ENCODE measurements at places on chromosomes 5 and 9.
A peak's percentile ranks its signal among the peaks of the same experiment; 100 is the strongest.

DNA sequence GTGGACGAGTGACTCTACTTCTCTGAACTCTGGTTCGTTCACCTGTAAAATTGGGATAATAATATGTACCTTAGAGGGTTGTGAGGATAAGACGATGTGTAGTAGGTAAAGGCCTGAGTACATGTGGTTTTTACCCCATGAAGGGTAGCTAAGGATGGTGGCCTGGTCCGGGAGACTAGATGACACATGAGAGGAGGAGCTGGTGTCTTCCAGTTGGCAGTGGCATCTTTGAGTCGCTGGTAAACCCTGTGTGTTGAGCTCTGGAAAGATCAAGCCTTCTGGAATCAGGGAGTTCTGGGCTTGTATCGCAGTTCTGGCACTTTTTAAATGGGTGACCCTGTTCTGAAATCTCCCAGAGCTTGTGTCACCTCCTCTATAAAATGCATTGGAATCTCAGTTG is 166.4 kb upstream of the ZNF618 start:
- no peak for DNase-seq

DNA sequence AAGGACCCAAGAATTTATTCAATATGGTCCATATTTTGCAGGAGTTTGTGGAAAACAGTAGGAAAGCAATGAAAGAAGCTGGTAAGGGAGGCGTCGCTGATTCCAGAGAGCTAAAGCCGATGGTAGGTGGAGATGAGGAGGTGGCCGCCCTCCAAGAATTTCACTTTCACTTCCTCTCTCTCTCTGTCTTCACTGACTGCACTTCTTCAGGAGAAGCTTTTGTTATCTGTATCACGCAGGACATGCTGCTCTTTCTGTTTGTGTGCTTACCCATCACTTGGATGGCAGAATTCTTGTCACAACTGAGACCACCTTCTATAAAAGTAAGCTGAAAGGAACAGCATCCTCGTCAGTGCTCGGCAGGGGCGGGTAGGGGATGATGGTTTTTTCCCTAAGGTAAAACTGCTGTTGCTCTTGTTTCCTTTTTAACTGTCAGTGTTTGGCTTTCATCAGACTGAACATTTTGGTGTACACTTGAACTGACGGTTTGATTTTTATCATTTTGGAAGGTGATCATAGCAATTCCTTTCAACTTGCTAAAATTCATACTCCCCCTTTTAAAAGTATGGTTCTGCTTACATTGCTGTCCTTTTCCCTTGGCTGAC is 62.4 kb upstream of the FSD1L start:
- peak; percentile 2 for DNase-seq

- DNase-seq = no peak
Observed at GRCh38 chr9:69060766-69061165, 25.2 kb downstream of the FXN start.

GRCh38 chr9:113992994-113993393 is 85.1 kb downstream of the AMBP start:
- DNase-seq = no peak

- DNase-seq = no peak
Observed at GRCh38 chr9:96382175-96382574, 1.3 kb downstream of the SLC35D2 start.

GRCh38 chr9:90547896-90548295 is 94.7 kb downstream of the DIRAS2 start:
- DNase-seq = no peak

- no peak for DNase-seq
Observed at GRCh38 chr5:131463656-131464055, 171.4 kb downstream of the RAPGEF6 start.

DNA sequence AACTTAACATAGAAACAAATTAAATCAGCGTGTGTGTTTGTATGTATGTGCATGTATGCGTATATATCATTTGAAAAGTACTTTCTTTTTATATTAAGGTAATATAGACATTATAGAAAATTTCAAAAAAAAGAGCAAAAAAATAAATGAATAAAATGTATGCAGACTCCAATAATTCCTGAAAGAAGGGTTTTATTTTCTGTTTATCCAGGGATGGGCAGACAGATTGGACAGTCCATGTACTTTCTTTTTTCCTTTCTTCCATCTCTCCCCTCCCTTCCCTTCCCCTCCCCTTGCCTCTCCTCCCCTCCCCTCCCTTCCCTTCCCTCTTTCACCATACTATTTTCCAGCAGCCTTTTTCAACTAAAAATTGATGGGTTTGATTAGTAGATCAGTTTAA is 123.8 kb downstream of the SGCD start:
- DNase-seq = no peak

DNA sequence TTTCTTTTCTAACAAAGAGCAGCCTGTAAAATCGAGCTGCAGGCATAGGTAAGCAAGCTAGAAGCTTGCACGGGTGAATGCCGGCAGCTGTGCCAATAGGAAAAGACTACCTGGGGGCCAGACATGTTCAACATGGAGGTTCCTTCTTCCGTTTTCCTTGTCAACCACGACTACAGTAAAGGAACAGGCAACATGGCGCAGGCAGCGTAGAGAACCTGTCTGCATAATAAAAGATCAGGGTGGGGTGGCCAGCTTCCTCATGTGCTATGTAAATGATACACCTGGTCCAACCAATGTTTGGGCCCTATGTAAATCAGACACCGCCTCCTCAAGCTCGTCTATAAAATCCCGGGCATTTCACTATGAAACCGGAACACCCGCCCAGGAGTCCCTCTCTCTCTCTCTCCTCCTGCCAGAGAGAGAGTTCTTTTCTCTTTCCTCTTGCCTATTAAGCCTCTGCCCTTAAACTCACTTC is 103.8 kb upstream of the LIFR start:
- no peak for DNase-seq

DNA sequence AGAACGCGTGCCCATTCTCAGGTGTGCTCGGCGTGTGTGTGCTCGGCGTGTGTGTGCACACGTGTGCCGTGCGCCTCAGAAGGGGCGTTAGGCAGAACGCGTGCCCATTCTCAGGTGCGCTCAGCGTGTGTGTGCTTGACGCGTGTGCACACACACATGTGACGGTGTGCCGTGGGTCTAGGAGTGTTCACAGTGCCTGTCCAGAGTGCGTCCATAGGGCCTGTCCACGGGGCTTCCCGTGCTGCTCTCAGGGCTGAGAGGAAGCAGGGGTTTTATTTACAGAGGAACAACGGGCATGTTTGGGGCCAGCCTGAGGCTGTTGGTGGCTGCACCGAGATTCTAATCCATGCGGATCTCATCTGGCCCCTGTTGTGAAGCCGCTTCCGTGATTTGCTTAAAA is 14.2 kb upstream of the AHRR start:
- DNase-seq = no peak

GRCh38 chr5:59813761-59814536 is 79.6 kb downstream of the PDE4D start:
- no peak for DNase-seq

GRCh38 chr9:696332-697323 is 144.9 kb upstream of the DMRT1 start:
- no peak for DNase-seq

DNA sequence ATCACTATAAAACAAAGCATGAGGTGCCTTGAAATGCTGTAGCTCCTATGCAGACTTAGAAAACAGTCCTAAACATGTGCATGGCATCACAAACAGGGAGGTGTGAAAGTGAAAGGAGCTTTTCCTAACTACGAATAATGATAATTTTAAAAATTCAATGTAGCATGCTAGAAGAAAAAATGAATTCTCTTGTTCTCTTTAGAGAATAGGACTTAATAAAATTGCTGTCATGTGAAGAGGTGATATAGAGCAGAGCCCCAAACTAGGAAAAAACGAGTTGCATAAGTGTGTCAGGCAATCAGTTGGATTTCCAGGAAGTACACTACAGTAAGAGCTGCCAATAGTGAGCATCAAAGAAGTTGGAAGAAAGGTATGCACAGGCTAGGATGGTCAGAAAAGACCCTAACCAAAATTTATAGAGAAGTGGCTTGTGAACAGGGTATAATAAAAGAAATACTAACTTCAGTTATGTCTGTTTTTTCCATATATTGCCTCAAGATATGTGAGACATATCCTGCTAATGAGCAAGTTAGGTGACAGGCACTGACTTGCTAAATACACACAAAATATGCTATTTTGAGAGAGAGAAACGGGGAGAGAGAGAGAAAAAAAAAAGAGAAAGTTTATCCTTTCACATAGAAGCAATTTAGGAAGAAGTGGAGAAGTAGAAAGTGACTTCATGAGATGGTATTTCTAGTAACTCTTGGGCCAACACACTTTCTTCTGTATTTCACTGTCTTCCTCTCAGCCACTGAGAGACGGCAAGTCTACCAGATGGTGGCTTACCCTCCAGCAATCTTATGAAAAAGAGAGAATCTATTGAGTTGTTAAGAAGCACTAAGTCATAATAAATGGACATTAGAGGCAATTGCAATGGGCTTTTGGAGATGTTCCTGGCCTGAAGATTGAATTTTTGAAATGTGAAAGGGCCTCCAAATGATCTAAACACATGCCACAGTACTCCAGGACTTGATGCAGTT is 18.0 kb downstream of the ITGA2 start:
- DNase-seq = no peak

GRCh38 chr9:136847088-136847825 is 2.0 kb upstream of the PHPT1 start:
- DNase-seq = no peak

- no peak for DNase-seq
Observed at GRCh38 chr5:116482394-116482793, 92.2 kb downstream of the SEMA6A start.

DNA sequence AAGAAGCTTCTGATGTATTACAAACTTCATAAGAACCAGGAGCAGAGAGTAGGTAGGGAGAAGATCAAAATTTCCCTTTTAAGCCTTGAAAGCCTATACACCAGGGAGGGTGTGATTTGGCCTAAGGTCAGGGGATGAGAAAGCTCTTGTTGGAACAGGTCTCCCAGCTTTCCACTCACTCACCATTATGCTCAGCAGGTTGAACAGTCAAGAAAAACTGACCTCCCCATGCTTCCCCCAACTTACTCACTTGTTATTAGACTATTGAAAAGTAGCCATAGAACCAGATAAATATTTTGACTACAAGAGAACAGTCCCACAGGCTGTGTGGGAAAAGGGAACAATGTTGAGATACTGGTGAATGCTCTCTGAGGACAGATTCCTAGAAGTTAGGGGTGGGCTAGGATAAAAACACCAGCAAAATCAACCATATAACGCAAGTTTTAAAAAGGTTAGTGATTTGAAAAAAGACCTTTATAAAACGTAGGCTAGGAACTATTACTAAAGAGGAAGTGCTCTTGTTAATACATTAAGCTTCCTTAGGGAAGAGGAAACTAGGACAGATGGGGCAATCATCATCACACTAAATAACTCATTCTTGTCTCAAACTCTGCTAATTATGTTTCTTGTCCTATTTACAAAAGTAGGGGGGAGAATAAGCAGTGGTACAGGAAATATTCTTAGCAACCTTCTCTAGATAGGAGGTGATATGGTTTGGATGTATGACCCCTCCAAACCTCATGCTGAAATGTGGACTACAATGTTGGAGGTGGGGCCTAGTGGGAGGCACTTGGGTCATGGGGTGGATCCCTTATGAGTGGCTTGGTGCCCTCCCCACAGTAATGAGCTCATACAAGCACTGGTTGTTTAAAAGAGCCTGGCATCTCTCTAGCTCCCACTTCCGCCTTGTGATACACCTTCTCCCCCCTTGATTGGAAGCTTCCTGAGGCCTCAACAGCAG is 31.0 kb downstream of the PCDHGC5 start:
- DNase-seq = no peak

DNA sequence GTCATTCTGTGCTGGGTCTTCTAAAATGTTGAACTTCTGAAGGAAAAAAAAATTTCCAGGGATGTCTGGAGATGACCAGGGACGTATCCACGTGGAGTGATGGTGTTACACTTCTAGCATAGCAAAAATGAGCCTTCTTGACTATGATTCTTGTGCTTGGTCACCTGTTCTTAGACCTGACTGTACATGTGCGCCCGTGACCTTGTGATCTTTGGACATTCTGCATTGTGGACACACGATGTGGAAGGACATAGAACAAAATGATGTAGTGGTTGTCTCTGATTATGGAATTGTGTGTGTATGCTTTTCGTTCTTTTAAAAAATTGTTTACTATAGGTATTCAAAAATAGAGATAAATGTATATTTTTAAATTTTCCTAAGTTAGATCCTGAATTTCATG is 61.0 kb downstream of the SNX30 start:
- DNase-seq = no peak

DNA sequence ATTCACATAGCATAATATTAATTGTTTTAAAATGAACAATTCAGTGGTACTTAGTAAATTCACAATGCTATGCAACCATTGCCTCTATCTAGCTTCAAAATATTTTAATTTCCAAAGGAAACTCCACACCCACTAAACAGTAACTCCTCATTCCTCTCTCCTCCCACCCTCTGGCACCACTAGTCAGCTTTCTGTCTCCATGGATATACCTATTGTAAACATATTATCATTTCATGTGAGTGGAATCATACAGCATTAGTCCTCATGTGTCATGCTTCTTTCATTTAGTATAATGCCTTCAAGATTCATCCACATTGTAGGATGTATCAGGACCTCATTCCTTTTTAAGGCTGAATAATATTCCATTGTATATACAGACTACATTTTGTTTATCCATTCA is 48.6 kb downstream of the PHF2 start:
- no peak for DNase-seq

- no peak for DNase-seq
Observed at GRCh38 chr5:17839848-17840247, 205.6 kb downstream of the TAF11L14 start.

- DNase-seq = no peak
Observed at GRCh38 chr5:6488021-6488420, 39.4 kb downstream of the UBE2QL1 start.

DNA sequence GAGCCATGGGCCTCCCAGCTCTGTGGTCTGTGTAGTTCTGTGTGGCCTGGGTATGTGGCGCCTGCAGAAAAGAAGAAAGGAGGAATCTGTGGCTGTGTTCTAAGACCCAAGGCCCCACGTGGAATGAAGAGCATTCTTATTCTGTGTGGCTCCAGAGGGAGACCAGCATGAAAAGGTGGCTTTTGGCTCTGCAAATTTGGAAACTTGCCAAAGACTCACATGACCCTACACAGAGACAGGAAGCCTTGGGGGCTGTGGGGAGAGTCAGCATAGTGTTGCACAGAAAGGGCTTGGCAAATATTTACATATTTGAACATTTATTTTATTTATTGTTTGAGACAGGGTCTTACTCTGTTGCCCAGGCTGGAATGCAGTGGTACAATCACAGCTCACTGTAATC is 193.3 kb downstream of the TMEM38B start:
- no peak for DNase-seq

- DNase-seq = no peak
Observed at GRCh38 chr5:154372661-154373060, 73.1 kb upstream of the SAP30L start.

DNA sequence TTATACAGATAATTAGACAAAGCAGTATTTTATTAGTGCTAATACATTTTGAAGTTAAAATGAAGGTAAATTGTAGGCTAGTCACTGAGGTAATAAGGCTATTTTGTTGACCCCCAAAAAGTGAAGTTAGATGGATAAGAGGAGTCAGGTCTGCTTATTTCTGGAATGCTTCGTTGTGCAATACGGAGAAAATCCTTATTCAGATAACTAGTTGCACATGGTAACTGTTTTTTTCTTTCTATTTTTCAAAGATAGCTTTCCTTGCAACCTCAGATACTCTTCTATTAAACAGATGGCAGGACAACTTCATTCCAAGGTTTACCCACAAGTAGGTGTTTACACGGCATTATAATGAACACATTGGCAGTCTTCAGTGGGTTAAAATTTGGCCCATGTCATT is 101.1 kb downstream of the TMEM174 start:
- DNase-seq = no peak

GRCh38 chr9:19281801-19282200 is 51.3 kb downstream of the DENND4C start:
- no peak for DNase-seq

GRCh38 chr5:126723643-126724042 is 53.3 kb upstream of the LMNB1 start:
- DNase-seq = no peak
